ENCODE measurements at places on chromosomes 3 and 15.

DNA sequence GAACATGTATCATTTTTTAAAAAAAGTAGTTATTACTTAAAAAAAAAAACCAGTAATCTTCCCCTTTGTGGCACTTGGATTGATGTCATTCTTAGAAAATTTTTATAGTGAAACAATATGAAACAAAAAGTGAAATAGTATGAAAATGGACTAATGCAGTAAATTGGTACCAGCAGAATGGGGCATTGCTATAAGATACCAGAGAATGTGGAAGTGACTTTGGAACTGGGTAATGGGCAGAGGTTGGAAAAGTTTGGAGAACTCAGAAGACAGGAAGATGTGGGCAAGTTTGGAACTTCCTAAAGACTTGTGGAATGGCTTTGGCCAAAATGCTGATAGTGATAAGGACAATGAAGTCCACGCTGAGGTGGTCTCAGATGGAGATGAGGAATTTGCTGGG lies 66.6 kb downstream of the TTC23 start:
- DNase-seq: no peak

DNA sequence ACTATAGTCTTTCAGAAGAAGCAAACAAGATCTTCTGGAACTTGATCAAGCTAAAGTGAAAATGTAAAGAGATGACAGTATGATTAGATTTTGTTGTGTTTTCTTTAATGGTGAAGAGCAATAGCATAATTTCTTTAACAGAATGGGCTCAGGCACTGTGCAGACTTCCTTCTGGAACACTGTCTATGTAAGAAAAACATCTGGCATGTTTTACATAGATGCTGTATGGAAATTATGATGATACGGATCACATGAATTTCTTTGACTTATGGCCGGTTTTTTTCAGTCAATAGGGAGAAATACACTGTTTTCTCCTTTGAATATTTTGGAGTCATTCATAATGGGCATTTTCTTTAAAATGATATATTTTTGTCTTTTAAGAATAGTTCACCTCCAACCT lies 42.6 kb downstream of the PHLDB2 start:
- DNase-seq: no peak

- peak; percentile 7 for DNase-seq
These were observed 1.7 kb downstream of the CLRN1 start for GRCh38 chr3:150970665-150971324.

GRCh38 chr3:159733194-159733860 lies 255.3 kb upstream of the IL12A start:
- DNase-seq: no peak

DNA sequence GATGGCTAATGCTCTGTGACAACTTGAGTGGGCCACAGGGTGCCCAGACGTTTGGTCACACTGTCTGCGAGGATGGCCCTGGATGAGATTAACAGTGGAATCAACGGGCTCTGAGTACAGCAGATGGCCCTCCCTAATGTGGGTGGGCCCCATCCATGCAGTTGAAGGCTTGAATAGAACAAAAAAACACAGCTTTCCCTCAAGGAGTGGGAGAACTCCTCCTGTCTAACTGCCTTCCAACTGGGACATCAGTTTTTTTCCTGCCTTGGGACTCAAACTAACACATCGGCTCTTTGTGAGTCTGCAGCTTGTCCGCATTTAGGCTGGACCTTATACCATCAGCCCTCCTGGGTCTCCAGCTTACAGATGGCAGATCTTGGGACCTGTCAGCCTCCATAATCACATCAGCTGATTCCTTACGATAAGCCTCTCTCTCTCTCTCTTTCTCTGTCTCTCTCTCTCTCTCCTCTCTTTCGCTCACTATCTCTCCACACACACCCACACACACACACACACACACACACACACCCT lies 20.8 kb downstream of the FAM174B start:
- no peak for DNase-seq

GRCh38 chr3:127459891-127460290 lies 130.6 kb downstream of the TPRA1 start:
- no peak for DNase-seq

- no peak for DNase-seq
These were observed 88.1 kb downstream of the MBNL1 start for GRCh38 chr3:152356870-152357276.

GRCh38 chr3:79203144-79203519 lies 564.7 kb downstream of the ROBO1 start:
- no peak for DNase-seq

DNA sequence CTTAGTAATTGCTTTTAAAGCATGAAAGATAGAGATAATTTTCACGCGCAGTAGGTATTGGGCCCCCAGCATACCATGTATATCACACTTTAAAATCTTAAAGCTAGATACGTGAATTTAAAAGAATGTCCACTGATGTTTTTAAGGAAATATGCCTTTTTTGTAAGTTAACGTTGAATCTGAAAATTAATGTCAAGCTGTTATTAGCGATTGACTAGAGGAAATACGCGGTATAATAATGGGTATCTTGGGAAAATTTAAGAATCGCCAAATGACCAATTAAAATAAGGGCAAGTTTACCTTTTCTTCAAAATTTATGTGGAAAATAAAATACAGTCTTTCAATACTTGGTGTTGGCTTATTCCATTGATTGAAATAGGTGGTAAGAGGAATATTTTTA lies 13.3 kb upstream of the CHD2 start:
- no peak for DNase-seq

- DNase-seq: no peak
These were observed 704.7 kb upstream of the ARPP21 start for GRCh38 chr3:34934660-34935059.

DNA sequence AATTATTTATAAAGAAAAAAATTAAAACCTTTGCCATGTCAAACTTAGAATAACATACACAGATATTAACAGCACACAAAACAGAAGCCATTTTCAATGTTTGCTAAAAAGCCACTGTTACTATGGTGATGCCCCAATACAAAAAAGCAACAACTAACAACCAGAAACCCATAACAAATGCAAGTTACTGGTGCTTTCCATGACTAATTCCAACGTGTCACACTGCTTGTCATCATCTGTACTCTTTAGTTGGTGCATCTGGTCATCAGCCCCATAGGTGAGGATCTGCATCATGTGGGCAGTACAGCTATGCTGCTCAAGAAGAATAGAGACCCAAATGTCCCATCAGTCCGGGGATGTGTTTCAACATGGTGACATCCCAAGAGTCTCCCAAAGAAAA lies 52.8 kb downstream of the ATP8B4 start:
- DNase-seq: no peak

GRCh38 chr15:68687136-68687735 lies 108.4 kb downstream of the CORO2B start:
- DNase-seq: no peak

Data from putamen (tissue), 1 donor.